ENCODE measurements at places on chromosomes 16 and 17.

DNA sequence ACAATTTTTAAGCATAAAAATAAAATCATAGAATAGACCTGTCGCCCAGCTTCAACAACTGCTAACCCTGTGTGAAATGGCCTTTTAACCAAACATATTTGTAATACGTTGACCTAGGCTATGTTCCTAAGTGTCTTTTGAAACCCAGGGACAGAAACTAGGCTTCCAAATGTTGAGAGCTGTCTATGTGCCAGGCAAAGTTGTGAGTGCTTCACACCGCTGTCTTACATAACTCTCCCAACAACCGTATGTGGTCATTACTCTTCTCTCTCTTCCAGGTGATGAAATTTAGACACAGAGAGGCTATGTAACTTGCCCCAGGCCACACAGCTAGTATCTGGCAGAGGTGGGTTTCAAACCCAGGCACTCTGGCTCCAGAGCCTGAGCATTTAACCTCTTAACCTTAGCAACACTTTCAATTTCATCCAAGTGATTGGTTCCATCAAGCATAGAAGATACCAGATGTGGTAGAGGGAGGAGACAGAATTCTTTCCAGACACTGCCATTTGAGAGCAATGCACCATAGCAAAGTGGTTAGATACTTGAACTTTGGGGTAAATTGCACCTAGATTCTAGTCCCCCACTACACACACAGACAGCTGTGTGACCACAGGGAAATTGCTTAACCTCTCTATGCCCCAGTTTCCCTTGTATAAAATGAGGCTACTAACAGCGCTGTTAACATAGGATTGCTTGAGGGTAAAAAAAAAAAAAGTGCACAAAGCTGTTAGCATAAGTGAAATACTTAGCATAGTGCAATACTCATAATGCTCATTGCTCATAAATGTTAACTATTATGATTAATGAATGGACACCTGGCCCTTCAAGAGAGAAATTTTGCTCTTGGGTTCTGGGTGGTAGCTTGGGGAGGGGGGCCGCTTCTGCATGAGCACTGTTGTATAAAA, 160.6 kb downstream of the IRX3 start:
- DNase-seq = no peak

- no peak for DNase-seq
These were observed 80.2 kb upstream of the GNAO1 start for GRCh38 chr16:56111100-56111499.

DNA sequence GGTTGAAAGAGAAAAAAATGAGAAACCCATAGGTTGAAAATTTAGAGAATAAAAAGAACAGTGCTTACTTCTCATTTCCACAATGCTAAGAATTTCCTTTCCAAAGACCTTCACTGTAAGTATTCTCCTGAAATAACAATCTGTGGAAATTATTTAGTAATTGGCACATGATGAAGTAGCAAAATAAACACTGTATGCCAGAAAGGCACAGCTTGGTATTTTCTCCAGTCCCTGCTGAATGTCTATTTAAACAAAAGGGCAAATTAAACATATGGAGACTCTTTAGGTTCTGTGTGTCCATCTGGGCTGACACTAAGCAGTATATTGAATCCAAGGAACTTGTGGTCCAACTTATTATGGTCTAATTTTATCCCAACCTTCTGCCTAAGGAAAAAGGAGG, 46.1 kb downstream of the CHCT1 start:
- no peak for DNase-seq

DNA sequence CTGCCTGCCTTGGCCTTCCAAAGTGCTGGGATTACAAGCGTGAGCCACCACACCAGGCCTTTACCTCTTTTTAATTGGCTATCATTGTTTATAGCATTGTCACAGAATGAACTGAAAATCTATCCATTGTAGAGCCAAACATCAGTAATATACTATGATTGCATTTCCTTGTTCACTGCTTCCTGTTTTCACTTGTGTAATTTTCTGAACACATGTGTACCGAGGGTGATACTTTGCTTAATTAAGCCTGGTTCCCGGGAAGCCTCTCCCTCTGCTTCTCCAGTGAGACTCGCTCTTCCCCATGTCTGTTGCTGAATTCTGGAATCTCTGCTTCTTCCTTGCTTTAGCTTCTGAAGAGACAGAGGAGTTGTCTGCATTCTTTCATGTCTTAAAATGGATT, 33.1 kb downstream of the POLR3E start:
- DNase-seq = no peak

DNA sequence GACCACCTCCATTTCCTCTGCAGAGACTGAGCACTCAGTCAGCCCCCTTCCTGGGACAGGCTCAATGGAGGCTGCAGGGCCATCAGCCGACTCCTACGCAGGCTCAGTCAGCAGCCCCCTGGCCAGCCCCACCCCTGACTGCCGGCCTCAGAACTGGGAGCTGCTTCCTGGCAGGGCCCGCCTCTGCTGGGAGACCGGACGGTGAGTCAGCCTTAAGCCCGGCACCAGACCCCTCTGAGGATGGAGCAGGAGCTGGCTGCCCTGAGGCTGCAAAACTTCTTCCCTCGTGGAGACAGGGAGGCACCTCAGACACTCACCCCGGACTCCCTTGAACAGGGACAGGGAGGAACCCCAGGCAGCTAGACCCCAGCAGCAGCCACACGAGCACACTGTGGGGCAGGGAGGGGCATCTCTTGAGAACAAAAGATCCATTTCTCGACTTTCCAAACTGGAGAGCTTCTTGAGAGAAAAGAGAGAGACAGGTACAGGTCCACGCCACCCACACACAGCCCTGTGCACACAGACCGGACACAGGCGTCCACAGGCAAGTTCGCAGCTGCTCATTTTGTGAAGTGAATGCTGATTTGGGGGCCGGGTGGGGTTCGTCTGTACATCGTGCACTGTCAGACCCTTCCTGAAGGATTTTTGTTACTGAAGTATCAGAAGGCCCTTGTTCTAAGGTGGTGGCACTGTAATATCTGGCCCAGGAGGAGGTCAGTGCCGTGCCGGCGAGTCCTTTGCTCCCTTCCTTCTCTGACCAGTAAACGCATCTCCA, 1.3 kb upstream of the TUBB3 start:
- DNase-seq = no peak

DNA sequence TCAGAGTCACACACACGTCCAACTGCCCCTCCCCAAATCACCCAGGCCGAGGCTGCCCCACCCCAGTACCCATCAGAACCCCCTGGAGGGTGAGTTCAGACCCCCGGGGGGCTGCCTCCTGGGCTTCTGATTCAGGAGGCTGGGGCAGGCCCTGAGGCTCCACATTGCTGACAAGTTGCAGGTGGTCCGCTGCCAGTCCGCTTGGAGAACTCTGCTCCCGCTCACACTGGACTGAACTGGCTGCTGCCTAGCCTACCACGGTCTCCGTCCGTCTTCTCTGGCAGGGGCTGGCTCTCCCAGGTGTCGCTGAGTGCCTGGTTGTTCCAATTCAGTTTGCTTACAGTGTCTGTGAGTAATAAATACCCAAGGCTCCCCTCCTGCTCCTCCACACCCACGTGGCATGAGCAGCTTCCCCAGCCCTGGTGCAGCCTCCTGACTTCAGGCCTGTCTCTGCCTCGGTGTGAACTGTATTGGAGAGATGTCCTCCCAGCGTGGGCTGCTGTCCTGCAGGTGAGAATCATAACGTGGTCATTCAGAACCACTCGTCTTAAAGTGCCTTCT, 163.4 kb downstream of the LAT start:
- no peak for DNase-seq

DNA sequence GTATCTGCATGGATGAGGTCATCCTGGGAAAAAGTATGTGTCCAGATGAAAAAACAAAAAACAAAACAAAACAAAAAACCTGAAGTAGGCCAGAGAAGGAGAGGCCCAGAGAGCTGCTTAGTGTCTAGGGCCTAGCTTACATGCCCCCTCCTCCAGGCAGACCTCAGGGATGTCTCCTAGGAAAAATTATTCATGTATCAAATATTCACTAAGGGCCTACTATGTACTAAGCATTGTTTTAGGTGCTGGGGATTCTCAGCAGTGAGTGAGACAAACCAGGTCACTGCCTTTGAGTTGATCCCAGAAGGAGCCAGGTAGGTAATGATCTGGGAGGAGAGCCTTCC, 49.5 kb downstream of the IRX6 start:
- DNase-seq = no peak

GRCh38 chr17:17935321-17936271, 36.6 kb downstream of the TOM1L2 start:
- DNase-seq = no peak

DNA sequence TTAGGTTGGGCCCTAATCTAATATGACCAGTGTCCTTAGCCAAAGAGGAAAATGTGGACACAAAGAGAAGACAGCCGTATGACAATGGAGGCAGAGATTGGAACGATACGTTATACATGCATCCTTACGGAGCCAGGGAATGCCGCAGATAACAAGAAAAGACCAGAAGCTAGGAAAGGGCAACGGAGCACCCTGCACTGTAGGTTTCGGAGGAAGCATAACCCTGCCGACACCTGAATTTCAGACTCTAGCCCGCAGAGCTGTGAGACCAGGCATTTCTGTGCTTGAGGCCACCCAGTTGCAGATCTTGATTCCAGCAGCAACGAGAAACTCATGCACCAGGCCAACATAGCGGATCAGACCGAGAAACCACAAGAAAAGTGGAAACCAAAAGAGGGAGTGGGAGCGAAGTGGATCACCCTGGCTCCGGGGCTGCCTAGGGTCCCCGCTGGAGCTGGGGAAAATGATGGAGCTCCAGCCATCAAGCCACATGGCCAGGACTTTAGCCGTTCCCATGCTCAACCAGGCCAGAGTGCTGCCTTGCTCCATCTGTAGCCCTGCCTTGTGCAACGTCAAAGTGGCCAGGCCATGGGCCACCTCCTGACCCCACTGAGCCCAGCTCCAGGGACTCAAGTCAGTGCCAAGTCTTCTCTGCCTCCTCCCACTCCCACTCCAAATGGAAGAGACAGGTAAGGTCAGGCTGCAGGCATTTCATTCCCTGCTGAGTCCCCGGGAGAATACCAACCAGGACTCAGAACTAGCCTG, 51.7 kb upstream of the RPL38 start:
- DNase-seq = no peak

DNA sequence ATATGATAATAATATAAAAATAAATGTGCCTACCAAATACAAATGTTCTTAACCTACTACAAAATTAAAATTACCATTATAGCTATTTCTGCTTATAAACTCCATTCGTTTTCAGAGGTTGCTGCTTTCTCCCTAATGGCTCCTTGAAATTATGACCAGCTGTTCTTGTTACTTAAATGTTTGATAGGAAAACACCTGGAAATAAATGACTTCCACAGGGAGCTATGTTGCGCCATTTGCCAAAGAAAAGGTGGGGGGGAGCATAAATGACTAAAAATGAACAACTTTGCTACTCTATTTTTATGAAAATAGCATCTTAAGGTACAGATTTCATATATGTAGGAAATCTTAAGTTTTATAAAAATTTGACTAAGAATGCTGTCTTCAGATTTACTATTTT, 157.5 kb upstream of the MON1B start:
- DNase-seq = no peak

DNA sequence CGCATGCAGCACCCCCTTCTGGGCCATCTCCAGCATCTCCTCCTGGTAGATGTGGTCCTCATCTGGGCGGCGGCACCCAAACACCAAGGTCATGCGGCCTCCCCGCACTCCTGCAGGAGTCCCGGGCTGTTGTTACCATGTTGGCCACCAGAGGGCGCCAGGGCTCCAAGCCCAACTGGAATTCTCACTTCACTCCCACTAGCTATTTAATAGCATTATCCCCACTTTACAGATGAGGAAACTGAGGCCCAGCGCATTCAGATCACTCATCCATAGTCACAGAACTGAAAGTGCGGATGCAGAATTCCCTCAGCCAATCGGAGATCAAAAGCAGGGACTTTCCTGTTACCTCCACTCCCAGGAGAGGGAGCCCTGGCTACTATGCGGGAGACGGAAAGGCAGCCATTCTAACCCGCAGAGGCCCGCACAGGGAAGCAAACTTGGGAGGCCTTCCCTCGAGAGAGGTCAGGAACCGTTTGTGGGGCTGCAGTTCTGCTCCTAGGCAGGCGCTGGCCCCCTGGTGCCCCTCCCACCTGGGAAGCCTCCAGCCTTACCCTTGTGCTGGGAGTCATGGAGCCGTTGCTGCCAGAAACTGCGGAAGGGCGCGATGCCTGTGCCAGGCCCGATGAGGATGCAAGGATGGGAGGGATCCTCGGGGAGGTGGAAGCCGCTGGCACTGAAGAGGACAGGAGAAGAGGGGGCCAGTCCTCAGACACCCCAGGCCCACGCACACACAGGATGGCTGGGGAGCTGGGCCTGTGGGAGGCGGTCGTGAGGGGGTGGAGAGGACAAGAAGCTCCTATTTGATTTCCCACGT, 40.1 kb downstream of the NOS2 start:
- peak; percentile 15 for DNase-seq

- no peak for DNase-seq
These were observed 83.7 kb downstream of the ITFG1 start for GRCh38 chr16:47377154-47377553.

GRCh38 chr17:62109924-62110323, 44.8 kb upstream of the MED13 start:
- DNase-seq = no peak

- no peak for DNase-seq
These were observed 4.2 kb downstream of the MSI2 start for GRCh38 chr17:57260325-57261083.

DNA sequence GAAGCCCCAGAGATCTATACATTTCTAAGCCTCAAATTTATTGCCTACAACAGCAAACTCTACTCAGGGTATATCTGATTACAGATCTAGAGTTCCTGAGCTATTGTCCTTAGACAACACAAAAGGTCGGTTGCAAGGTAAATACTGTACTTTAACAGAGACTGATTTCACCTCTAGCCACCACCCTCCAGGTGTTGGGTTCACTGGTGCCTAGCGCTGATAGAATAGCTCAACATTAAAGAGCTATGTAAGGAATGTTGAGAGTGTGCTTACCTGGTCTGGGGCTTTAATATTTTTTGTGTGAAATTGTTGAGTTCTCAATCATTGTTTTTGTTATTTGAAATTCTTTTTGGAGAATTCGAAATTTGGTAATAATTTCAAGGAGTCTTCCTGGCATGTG, 277.0 kb upstream of the PSMD7 start:
- DNase-seq = no peak

- no peak for DNase-seq
These were observed 4.0 kb upstream of the CAMKK1 start for GRCh38 chr17:3896968-3897235.

GRCh38 chr17:7855660-7856010, 769 bp downstream of the TMEM88 start:
- DNase-seq = no peak

- no peak for DNase-seq
These were observed 37.1 kb downstream of the LDHD start for GRCh38 chr16:75079346-75079926.
